ENCODE measurements at places on chromosomes 12 and 14.

DNA sequence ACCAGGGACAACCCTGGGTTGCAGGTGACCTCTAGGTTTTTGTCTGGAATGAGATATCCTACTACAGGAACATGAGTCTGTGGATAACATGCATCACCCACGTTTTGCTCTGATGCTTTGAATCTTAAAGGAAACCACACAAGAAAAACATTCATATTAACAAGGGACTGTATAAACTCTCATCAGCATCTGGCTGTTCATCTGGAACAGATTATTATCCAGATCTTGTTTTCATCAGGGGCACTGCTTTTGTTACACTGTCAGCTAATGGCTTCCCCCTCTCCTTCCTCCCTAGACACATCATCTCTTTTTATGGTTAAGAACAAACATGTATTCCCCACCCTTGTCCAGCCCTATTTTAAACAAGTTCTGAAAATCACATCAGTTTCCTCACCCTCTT lies 1095.7 kb downstream of the AACS start:
- no peak for DNase-seq

DNA sequence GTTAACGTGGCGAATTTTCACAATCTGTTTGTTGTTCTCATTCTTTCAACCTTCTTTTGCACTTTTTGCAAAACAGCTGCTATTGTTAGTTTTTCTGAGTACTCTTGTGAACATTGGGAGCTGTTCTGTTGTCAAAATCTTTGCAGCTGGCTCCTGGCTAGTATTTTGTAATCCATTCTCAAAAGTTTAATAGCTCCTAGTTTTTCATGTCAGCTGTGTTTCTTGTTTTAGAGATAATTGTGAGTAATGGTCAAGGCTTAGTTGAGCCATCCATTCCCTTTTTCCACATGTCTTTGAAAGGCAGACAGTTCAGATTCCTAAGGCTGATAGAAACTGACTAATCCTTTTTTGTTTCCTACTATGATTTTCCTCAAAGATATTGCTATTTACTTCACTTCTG lies 39.1 kb upstream of the CRADD start:
- DNase-seq = no peak

GRCh38 chr14:104370256-104370870 lies 209.2 kb upstream of the C14orf180 start:
- DNase-seq = no peak

DNA sequence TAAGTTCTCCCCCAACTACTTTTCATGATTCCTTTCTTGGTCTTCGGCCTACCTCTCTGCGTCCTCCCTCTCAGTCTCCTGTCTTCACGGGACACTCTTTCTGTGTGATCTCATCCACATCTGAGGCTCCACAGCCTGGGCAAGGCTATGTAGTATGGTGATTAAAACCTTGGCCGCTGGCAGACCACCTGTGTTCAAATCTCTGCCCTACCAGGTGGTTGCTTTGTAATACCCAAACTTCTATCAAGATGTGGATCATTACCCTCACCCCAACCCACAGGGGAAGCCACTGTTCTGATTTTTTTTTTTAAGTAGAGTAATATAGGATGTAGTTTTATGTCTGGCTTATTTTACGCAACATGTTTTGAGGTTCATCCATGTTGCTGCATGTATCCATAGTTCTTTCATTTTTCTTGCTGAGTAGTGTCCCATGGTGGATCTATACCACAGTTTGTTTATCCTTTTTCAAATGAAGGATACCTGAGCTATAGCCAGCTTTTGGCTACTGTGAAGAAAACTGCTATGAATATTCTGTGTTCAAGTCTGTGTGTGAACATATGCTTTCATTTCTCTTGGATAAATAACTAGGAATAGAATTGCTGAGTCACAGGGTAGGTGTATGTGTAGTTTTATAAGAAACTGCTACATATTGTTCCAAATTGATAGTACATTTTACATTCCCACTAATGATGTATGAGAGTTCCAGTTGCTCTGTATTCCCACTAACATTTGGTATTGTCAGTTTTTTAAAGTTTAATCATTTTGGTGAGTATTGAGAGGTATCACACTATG lies 8.3 kb upstream of the STAT6 start:
- DNase-seq = no peak

- DNase-seq = no peak
These were observed 9.4 kb upstream of the DACT1 start for GRCh38 chr14:58628406-58628805.

DNA sequence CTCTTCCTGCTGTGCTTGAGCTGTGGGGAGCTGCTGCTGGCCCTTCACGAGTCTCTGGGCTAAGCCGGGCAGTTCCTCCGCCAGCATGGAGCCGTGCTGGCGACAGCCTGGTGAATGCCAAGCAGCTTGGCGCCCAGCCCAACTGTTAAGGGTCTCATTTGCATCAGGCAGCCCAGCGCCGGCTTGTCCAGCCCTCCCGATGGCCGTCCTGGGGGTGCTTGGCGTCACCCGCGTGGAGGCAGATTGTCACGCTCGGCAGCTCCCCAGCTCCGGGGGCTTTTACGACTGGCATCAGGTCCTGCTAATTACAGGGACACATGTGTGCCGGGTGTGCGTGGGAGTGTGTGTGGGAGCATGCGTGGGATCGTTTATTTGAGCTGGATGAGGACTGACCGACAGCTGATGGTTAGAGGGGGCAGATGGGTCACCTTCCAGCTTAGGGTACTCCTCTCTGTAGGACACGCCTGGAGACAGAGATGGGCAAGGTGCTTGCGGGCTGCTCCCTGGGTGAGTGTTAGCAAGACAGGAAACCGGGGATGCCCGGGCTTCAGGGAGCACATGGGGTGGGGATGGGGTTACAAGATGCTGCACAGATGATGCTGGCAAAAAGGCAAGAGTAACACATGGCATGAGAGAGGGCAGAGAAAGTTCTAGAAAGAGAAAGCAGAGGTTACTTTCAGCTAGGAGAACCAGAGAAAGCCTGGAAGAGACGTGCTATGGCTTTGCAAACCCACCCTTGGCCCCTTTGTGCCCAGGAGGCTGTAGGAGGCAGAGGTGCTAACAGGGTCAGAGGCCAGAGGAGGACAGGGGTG lies 64.1 kb downstream of the KIF26A start:
- DNase-seq = no peak

- DNase-seq = no peak
These were observed 16.0 kb downstream of the FNTB start for GRCh38 chr14:65002586-65003210.

DNA sequence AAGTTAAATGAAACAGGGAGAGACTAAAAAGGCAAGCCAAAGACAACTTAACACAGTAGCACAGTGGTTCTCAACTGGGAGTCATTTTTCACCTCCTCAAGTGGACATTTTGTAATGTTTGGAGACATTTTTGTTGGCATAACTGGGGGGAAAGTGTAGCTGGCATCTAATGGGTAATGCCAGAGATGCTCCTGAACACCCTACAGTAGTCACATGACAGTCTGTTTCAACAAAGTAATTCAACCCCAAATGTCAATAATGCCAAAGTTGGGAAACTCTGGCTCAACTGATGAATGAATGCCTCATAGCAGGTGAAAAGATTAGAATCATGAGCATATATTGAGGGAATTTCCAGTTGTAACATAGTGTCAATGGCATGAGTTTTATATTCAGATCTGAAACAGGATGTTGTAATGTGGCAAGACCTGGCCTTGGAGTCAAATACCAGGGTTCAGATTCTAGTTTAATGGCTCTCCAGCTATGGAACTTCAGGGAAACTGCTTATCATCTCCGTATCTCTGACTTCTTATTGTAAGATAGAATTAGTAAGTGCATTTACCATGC lies 2.4 kb upstream of the OR4K5 start:
- no peak for DNase-seq

- no peak for DNase-seq
These were observed 163.4 kb downstream of the GARIN6 start for GRCh38 chr12:99810718-99811593.

GRCh38 chr12:47823422-47824086 lies 3.9 kb upstream of the HDAC7 start:
- no peak for DNase-seq

DNA sequence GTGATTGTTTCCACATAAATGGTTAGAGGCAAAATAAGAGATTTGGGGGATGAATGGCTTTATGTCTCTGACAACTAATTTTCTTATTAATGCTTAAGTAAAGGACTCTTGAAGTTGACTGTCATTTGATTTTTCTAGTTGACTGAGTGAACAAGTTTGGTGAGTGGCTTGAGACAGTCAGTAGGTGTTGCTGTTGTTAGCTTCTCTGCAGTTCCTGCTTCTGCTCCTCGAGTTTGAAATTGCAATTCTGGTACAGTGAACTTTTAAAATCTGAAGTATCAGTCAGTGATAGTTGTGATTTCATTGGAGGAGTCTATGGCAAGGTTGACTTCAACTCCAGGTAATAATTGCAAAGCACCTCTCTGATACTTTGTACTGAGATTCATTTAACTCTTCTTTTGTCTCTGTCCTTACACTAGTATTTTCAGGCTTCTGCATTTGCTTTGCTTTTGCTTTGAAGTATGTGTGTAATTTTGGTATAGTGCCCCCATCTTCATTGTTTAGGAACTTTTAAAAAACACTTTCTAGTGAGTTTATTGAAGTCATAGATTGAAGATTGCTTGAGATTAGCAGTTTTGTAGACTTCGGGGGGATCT lies 415.5 kb downstream of the PCNX1 start:
- DNase-seq = peak; percentile 52

- DNase-seq = no peak
These were observed 66.8 kb downstream of the VWF start for GRCh38 chr12:6057700-6058099.

- no peak for DNase-seq
These were observed 49.2 kb downstream of the SSH1 start for GRCh38 chr12:108807996-108808769.

DNA sequence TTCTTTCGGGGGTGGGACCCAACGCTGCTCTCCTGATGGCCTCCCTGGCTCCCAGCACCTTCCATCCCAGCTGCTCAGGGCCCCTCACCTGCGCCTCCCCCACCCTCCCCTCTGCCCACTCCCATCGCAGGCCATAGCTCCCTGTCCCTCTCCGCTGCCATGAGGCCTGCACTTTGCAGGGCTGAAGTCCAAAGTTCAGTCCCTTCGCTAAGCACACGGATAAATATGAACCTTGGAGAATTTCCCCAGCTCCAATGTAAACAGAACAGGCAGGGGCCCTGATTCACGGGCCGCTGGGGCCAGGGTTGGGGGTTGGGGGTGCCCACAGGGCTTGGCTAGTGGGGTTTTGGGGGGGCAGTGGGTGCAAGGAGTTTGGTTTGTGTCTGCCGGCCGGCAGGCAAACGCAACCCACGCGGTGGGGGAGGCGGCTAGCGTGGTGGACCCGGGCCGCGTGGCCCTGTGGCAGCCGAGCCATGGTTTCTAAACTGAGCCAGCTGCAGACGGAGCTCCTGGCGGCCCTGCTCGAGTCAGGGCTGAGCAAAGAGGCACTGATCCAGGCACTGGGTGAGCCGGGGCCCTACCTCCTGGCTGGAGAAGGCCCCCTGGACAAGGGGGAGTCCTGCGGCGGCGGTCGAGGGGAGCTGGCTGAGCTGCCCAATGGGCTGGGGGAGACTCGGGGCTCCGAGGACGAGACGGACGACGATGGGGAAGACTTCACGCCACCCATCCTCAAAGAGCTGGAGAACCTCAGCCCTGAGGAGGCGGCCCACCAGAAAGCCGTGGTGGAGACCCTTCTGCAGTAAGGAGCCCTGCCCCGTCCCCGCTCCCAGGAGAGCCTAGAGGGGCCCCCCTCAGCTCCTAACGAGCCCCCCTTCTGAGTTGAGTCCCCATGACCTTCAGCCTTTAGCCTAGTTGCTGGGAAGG lies at the start of gene HNF1A:
Gene HNF1A, plus strand, starts transcription at position 248 of the 924 bp plus-strand sequence. Its CDS starts 226 bp downstream, at position 474.
- DNase-seq = no peak

GRCh38 chr12:4555804-4556203 lies 6.2 kb upstream of the DYRK4 start:
- no peak for DNase-seq

GRCh38 chr14:21382886-21383847 lies 652 bp downstream of the SUPT16H start:
- DNase-seq = peak; percentile 67

GRCh38 chr12:123231931-123232330 lies 1.0 kb downstream of the MPHOSPH9 start:
- DNase-seq = no peak

GRCh38 chr12:69066492-69067373 lies 133.8 kb upstream of the CPM start:
- DNase-seq = no peak

DNA sequence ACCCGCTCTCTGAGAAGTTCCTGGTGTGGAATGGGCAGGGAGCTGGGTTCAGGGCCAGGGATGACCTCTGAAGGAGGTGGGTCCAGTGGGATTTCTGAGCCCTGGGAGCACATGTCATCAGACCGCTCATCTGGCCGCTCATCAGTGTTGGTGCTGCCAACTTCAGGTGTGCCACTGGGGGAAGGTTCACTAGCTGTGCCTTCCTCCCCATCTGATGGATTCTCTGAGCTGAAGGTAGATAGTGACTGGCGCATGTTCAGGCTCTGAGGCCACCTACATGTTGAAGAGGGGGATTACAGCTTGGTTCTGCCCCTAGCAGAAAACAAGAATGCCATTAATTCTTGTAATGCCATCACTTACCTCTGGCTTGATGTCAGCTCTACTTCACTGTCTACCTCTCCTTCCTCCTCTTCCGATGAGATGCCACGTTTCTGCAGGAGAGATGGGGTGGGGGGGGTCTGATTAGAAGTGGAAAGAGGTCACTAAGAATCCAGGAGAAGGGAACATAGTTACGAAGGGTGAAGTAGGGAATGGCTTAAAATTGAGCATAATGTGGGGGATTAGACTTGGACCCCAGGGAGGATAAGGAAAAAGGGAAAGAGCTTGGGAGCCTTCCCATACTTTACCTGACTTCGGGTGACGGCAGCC lies 17.2 kb downstream of the MAP3K12 start:
- DNase-seq = no peak

- DNase-seq = no peak
These were observed 26.2 kb downstream of the SUSD6 start for GRCh38 chr14:69637503-69638031.

DNA sequence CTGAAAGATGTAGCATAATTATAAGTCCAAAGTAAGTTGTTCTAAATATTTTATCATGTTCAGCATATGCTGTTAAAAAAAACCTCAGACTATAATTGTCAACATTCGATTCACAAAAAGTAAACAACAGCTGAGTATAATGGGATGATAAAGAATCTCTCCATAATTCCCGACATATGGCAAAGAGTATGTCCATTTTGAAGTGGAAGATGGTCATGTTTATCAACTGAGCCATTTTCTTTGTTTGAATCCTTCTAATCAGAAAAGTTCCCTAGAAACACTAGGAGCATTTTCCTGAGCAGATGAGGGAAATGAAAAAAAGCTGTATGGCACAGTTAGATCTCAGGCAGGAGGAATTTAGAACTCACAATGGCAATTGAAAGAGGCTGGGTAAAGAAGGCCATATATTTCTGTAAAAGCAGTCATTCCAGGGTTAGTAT lies 192.1 kb upstream of the AMIGO2 start:
- DNase-seq = no peak

GRCh38 chr14:103543140-103543539 lies 14.1 kb downstream of the TRMT61A start:
- no peak for DNase-seq
